ENCODE measurements at places on chromosomes 6 and 20.
A peak's percentile ranks its signal among the peaks of the same experiment; 100 is the strongest.

- DNase-seq = no peak
These were observed 1649.0 kb downstream of the HACE1 start for GRCh38 chr6:103210686-103211085.

DNA sequence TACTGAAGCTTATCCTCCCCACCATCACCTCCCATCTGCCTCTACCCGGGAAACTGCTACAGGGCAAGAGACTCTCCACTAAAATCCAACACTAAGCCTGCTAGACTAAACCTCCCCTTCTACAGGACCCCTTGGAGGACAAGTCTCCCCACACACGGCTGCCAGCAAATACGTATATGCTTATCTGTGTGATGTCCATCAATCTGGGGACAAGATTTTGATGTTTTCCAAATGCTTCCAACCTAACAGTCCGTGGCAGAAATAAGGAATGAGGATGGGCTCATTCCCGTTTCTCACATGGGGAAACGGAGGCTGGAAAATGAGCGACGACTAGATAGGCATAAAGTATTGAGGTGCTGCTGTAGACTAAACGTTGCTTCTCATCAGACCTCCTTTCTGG lies 1.8 kb downstream of the KCNK5 start:
- no peak for DNase-seq

GRCh38 chr6:34585108-34585507 lies 29.0 kb upstream of the SPDEF start:
- no peak for DNase-seq

DNA sequence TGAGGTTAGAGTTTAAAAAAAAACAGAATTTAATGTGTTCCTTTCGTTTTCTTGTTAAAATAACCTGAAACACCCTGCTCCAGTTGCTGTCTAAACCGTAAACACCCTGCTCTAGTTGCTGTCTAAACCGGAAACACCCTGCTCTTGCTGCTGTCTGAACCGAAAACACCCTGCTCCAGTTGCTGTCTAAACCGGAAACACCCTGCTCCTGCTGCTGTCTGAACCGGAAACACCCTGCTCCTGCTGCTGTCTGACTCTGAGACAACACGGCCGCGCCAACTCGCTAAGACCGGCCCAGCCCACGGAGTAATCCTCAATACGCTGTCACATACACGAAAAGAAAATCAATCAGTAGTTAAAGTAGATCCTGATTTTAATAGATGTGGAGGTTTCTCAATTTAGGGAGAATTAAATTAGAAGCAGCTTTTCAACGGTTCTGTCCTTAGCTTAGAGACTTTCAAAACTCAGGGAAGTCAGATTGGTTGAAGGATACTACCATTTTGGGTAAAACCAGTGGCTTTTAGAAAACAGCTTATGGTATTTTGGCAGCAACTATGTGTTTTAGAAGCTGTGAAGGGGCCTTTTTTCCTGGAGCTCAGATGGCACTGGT lies 98.3 kb downstream of the RAMACL start:
- peak; percentile 72 for DNase-seq

DNA sequence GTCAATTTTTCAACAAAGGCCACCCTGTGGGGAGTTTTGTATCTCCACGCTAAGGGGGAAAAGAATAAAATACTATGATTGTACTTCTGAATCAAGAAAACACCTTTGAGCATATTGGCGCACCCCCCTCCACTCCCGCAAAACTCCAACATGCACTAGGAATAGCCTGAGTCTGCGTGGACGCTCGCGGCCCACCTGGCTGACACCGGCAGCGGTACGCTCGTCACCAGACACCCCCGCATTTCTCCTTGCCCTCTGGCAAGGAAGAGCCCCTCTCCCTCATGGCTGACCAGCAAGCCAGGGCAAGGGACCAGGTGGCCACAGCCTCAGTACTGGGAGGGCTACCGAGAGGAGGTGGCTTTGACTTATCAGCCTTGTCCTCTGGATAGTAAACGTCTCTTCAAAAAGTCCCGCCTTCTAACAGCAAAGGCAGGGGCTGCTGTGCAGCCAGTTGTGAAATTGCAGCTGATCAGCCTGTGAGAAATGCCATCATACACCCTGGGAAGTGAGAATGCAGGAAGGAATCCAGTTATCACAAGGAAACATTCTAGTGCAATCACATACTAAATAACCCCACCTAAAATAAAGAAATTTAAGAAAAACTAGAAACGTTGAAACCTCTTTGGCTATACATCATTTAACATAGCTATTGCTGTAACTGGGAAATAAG lies 84.2 kb downstream of the HUS1B start:
- DNase-seq = no peak

- DNase-seq = no peak
These were observed 272.0 kb downstream of the PACRG start for GRCh38 chr6:162999575-163000285.

GRCh38 chr20:49812507-49813304 lies at the start of gene SLC9A8:
Gene SLC9A8, plus strand, starts transcription at chr20:49812828. Its CDS starts 95 bp downstream, at chr20:49812923.
- peak; percentile 75 for DNase-seq

- DNase-seq = no peak
These were observed 81.2 kb downstream of the PDE7B start for GRCh38 chr6:135932651-135933050.

GRCh38 chr6:40413239-40413638 lies 173.9 kb downstream of the LRFN2 start:
- no peak for DNase-seq

GRCh38 chr6:86030875-86031274 lies 388.2 kb upstream of the SYNCRIP start:
- DNase-seq = no peak

- DNase-seq = no peak
These were observed 114.9 kb downstream of the CDH4 start for GRCh38 chr20:61366914-61367313.

GRCh38 chr20:57198132-57199072 lies 68.0 kb downstream of the BMP7 start:
- DNase-seq = no peak

DNA sequence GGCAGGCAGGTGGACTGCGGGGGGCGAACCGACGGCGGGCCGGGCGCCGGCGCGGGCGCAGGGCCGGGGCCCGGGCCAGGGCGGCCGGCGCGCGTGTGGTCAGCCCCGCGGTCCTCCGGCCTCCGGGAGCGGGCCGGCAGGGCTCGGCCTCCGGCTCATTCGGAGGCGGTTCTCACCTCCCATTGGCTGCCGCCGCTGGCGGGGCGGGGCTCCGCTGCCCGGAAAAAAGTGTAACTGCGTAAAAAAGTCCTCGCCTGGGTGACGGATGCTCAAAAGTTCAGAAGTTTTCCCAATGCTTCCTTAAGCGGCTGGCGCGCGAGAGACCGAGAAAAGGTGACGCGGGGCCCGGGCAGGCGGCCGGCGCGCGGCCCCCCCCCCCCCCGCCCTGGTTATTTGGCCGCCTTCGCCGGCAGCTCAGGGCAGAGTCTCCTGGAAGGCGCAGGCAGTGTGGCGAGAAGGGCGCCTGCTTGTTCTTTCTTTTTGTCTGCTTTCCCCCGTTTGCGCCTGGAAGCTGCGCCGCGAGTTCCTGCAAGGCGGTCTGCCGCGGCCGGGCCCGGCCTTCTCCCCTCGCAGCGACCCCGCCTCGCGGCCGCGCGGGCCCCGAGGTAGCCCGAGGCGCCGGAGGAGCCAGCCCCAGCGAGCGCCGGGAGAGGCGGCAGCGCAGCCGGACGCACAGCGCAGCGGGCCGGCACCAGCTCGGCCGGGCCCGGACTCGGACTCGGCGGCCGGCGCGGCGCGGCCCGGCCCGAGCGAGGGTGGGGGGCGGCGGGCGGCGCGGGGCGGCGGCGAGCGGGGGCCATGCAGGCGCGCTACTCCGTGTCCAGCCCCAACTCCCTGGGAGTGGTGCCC lies at the start of gene FOXC1:
FOXC1 (plus strand) TSS at position 268 of the 849 bp plus-strand sequence; CDS start at position 799, 531 bp downstream.
- DNase-seq = no peak

GRCh38 chr6:169530752-169531123 lies 171.1 kb downstream of the WDR27 start:
- DNase-seq = no peak

- DNase-seq = no peak
These were observed 43.6 kb upstream of the IYD start for GRCh38 chr6:150325066-150325772.

DNA sequence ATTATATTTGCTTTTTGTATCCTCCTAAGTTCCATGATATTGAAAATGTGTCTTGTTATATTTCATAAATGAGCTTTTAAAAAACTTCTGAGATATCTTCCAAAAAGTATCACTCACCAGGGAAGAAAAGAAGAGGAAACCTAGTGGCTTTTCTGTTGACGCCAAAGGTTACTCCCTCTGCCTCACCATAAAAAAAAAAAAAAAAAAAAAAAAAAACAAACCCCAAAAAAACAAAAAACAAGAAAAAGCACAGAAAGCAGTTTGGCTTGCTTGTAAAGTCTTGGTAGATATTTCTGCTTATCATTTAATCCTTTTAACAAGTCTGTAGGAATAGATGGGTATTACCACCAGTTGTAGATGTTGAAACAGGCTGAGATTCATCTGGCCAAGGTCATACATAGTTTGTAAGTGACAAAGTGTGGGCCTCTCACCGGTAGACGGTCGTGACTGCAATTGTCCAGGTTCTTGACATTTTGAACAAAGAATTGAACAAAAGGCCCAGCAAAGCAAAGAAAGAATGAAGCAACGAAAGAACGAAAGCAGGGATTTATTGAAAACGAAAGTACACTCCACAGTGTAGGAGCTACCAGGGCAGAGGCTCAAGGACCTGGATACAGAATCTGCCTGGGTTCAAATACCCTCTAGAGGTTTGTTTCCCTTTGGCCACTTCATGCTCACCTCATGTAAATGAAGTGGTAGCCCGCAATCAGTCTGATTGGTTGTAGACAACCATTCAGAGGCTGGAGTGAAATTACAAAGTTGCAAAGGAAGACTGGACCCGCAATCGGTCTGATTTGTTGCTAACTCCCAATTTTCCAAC lies 11.6 kb upstream of the ELOVL5 start:
- DNase-seq = no peak

DNA sequence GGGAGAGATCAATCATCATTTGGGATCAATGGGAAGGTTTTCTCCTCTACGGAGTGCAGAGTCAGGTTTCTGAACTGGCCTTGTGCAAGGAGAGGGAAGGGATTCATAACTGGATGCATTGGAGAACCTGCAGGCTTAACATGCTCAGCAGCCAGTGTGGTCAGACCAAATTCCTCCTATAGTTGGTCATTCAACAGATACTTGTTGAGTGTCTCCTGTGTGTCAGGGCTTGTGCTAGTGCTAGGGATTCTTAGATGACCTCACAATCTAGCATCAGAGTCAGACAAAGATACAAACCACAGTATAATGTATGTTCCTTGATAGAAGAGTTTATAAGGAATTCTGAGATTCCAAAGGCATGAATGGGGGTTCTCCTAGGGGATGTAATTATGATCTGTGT lies 23.9 kb downstream of the RALY start:
- no peak for DNase-seq

DNA sequence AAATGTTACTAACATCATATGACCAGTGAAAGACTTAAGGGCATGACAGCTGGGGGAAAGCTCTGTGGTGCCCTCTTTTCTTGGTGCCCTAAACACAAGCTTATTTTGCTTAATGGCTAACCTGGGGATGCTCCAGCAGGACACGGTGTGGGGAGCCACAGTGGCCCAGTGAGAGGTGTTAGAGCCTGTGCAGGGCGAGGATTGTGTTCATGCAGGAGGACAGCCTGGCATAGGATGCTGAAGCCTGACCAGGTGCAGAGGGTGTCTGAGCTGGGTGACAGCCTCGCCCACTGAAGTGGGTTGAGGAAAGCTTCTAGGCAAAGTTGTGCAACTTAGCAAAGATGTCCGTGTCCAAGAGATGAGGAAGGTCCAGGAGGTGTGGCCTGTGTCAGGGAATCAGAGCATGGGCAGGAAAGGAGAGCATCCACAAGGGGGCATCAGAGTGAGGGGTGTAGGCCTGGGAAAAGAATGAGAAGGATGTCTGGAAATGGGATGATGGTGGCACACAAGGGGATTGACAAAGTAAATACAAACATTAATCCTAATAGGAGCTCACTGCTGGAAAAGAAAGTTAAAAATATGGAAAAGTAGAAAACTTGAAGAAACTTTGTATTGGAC lies 33.9 kb downstream of the SLC17A4 start:
- DNase-seq = no peak

DNA sequence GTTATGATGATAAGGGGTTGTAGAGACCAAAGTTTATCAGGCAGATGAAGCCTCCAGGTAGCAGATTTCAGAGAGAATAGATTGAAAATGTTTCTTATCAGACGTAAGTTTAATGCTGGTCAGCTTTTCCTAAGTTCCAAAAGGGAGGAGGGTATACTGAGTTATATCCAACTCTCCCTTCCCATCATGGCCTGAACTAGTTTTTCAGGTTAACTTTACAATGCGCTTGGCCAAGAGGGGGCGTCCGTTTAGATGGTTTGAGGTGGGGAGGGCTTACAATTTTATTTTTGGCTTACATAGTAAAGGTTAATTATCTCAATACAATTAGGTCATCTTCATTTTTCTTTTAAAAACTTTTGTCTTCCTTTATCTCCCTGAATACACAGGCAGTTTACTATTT lies 19.4 kb upstream of the IL22RA2 start:
- DNase-seq = no peak

- DNase-seq = no peak
These were observed 41.8 kb downstream of the DSTN start for GRCh38 chr20:17611540-17612286.

- DNase-seq = no peak
These were observed 14.8 kb downstream of the RALY start for GRCh38 chr20:34008477-34008876.

- no peak for DNase-seq
These were observed 7.0 kb downstream of the SYNGAP1 start for GRCh38 chr6:33426590-33427511.
